ENCODE measurements at places on chromosomes 5 and 9.

DNA sequence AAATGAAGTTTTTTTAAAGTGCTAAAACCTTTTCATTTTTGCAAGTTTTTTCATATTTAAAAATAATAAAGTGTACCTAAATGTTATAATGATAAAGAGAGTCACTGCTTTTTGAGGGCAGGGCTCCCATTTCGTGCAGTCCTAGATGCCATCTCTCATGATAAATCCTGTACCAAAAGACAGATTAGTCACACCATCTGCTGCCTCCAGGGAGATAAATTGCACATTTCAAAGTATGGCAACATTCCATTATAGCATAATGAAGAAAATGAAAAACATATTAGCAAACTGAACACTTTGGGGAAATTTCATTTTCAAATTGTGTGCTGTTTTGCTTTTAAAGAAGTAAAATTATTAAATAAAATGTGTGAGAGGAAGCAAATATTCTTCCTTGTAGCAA is 257.2 kb downstream of the KIAA0825 start:
- DNase-seq = no peak

GRCh38 chr5:1405539-1406530 is 39.4 kb downstream of the SLC6A3 start:
- peak; percentile 7 for DNase-seq

- DNase-seq = no peak
Measured at GRCh38 chr9:113599646-113600022, 136.1 kb downstream of the RGS3 start.

- no peak for DNase-seq
Measured at GRCh38 chr9:133533857-133534256, 647 bp upstream of the ADAMTSL2 start.

GRCh38 chr9:116323012-116323411 is 169.4 kb downstream of the PAPPA start:
- DNase-seq = no peak

- no peak for DNase-seq
Measured at GRCh38 chr9:121714075-121714705, 62.8 kb downstream of the DAB2IP start.

- no peak for DNase-seq
Measured at GRCh38 chr5:58493141-58493540, 1.9 kb downstream of the GAPT start.

DNA sequence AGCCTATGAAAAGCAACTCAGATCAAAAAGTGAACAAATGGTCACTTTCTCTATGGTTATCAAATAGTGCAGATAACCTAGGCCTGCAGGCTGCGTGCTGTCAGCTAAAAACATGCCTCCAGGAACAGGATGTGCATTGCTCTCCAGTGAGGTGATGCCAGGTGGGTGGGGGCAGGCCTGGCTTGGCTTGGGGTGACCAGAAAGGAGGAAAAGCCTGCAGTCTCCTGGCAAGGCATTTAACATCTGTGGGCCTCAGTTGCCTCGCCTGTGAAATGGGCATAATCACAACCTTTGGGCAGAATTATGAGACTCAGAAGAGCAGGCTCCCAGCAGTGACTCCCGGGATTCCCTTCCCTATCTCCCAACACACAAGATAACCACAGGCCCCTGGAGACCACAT is 135.9 kb downstream of the COL23A1 start:
- DNase-seq = no peak

GRCh38 chr9:111807197-111807596 is 12.5 kb upstream of the SHOC1 start:
- no peak for DNase-seq

DNA sequence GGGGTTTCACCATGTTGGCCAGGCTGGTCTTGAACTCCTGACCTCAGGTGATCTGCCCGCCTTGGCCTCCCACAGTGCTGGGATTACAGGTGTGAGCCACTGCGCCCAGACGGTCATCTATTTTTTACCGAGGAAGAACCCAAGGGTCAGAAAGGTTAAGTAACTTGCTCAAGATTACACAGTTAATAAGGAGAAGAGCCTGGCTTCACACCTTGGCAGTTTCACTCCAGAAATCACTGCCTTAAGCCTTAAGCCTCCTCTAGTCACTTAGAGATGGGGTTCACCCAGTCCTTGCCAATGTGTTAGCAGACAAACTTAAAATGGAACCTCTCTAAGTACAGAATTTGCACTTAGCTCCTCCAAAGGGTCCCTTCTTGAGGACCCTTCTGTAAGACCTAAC is 116.3 kb downstream of the PTTG1 start:
- no peak for DNase-seq

GRCh38 chr9:114240647-114241558 is 82.0 kb upstream of the ORM1 start:
- peak; percentile 17 for DNase-seq

DNA sequence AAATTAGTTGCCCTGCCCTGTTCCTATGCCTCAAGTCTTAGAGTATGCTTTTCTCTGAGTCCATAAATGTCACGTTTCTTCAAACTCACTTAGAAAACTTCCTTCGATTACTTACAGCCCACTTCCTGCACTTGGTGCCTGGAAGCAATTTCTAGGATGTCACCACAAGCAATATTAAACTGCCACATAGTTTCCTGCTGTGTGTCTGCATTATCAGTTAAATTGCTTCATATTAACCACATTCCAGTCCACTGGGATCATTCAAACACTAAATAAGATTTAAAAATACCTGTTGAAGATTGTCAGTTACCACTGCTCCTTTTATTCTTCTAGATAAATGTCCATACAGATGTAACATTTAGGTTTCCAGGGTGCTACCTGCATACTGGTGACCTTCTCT is 4.1 kb downstream of the DENND1A start:
- no peak for DNase-seq

DNA sequence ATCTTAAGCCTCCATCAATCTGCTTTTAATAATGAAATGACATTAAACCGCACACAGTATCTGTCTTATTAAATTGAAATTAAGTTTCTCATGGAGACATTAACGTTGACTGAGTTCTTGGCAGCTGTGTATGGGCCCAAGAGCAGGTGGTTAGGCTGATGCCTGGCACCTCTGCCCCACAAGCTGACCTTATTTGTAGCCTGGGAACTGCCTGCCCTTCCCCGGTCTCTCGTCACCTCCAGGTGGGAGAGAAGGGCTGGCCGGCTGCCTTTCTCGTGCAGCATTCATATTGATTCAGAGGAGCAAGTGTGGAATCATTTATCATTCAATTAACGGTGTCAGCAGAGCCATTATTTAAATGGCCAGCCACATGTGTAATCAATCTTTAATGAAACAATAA is 53.0 kb upstream of the FCN1 start:
- no peak for DNase-seq

- DNase-seq = no peak
Measured at GRCh38 chr5:140324041-140324600, 21.2 kb upstream of the PFDN1 start.

DNA sequence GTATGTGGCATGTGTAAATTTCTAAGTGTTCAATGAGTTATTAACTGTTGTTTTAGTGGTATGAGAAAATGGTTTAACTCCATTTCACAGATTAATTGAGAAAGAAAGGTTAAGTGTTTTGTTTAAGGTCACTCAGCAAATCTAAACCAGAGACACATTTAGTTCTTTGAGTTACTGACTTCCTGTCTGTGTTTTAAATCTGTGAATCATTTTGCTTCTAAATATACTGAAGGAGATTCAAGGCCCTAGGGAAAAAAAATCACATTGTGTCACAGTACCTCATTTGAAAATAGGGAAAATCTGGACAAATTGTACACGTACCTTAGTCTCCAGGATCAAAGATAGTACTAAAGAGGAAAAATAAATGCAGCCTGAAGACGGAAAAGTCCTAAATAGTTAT is 368.2 kb downstream of the TMEM161B start:
- no peak for DNase-seq

GRCh38 chr5:9454012-9454481 is 91.8 kb downstream of the SEMA5A start:
- no peak for DNase-seq

DNA sequence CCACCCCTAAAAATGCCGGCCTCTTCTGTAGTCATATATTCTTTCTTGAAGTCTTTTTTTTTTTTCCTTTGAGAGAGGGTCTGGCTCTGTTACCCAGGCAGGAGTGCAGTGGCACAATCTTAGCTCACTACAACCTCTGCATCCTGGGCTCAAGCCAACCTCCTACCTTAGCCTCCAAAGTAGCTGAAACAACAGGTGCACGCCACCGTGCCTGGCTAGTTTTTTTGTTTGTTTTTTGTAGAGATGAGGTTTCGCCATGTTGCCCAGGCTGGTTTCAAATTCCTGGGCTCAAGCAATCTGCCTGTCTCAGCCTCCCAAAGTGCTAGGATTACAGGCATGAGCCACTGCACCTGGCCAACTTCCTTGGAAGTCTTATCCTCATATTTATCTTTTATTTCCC is 19.1 kb downstream of the SREK1IP1 start:
- no peak for DNase-seq

- DNase-seq = no peak
Measured at GRCh38 chr5:89043676-89044075, 160.7 kb upstream of the MEF2C start.

GRCh38 chr9:36560771-36561170 is 11.9 kb upstream of the MELK start:
- DNase-seq = no peak

DNA sequence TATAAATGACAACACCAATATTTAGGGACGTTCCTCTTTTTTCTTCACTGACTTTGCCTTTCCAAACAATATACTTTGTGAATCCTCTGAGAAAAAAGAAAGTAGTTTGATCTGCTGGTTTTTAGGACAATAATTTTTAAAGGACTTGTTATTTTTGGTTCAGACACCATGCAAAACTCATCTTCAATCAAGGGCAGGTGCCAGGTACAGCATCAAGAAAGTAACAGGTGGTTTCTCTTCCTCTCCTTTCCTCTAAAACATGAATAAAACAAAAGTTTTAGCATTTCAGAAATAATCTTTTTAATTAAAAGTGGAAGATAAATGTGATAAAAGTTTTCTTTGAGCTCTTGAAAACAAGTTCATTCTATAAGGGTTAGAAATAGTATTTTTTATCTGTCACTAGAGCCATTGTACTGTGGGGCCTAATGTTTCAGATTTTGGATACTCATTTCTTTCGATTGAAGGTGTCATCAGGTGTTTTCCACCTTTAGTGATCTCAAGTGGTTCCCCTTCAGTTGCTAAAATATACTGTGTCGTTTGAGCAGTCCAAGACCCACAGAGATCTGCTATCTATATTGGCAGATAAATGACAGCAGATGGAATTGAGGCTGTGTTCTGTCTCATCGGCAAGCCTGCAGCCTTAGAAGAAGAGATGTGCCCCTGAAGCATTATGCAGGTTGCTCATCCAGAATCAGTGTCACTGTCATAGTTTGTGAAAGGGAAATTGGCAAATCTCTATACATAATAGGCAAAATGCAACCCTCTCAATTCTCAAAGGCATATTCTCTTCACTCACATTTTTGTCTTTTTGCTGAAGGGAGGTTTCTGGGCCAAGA is 499.7 kb downstream of the PDE4D start:
- no peak for DNase-seq

DNA sequence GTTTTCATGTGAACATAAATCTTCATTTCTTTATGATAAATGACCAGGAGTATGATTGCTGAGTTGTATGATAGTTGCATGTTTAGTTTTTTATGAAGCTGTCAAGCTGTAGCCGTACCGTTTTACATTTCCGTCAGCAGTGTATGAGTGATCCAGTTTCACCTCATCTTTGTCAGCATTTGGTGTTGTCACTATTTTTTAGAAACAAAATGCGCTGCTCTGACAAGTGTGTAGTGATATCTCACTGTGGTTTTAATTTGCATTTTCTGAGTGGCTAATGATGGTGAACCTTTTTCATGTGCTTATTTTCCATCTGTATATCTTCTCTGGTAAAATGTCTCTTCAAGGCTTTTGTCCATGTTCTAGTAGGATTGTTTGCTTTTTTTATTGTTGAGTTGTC is 6.7 kb upstream of the SPATA31D1 start:
- no peak for DNase-seq

DNA sequence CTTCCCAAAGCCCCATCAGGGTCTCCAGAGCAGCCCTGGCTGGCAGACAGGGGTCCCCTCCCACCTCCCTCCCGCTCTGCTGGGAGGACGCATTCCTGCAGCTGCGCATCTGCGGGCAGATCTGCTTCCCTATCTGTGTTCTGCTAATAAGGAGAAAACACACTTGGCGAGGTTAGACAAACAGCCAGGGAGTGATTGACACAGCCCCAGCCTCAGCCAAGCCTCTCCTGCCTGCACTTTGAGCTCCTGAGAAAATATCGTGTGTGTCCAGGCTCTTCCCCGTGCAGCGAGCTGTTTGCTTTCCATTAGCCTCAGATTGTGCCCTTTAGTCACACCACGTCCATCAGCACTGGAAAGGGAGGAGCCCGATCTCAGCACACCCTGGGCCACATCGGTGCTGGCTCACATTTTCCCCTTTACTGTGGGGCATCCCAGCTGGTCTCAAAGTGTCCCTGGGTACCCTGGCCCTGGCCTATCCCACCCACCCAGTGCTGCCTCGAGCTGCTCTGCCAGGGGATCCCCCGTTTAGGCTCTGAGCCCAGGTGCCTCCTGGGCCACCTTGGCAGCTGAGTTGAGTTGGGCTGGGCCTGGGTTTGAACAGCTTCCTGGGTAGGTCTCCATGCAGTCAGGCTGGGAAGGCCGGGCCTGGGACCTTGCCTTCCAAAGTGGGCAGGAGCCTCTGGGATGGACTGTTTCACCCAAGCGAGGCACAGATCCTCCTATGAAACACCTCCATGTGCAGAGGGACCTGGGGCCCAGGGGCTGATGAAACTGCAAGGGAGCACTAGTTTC is 61.1 kb downstream of the BARX1 start:
- no peak for DNase-seq

- no peak for DNase-seq
Measured at GRCh38 chr5:58122157-58122556, 337.7 kb downstream of the PLK2 start.

DNA sequence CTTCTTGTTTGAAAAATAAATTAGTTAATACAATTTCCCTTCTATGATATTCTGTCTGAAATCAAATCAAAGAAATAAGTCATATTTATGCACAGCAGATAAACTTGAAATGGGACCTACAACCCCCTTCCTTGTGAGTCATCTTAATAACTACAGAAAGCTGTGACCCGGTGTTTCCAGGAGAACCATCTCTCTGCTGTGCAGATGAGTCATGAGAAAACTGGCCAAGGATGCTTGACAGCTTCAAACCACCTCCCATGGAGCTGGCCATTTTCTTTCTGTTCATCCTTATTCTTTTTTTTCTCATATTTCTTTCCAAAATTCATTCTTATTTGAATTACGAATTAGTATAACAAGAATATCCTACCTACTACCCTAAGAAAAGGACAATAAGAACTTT is 43.4 kb upstream of the NR4A3 start:
- DNase-seq = no peak

DNA sequence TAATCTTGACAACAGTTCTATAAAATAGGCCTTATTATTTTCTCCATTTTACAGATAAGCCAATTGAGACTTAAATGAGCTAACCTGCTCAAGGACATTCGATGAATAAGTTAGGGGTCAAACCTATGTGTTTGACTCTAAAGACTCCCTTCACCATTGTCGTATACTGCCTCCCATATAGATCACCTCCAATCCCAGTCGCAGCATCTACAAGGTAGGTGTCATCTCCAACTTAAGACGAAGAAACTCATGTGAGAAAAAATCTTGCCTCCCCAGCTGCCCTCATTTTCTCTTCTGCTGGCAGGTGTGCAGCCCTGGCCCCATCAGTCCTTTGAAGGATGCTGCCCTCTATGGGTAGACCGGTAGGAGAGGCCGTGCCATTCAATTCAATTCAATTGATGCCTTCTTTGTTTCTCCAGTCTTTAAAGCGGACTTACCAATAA is 75.2 kb upstream of the SMARCA2 start:
- peak; percentile 5 for DNase-seq

- DNase-seq = no peak
Measured at GRCh38 chr5:6333182-6333905, 45.0 kb downstream of the MED10 start.

Measured in T-helper 2 cell (primary cell).